ENCODE measurements at places on chromosomes 7 and 10. TPM values are rescaled to one million over a fixed set of nuclear protein-coding genes. Genes with fewer than 3 reads are reported as not detected.
A peak's percentile ranks its signal among the peaks of the same experiment; 100 is the strongest.

PLEKHS1 gene
- not detected for total RNA-seq

TDRD1 gene
- not detected for total RNA-seq

- DNase-seq: no peak
- peaks cover 27% of the 10 kb centered on the region for H3K4me1 ChIP-seq
- no peak overlapping the region for H3K4me3 ChIP-seq
Observed at GRCh38 chr7:36117203-36117840, 35.7 kb upstream of the EEPD1 start.

DNA sequence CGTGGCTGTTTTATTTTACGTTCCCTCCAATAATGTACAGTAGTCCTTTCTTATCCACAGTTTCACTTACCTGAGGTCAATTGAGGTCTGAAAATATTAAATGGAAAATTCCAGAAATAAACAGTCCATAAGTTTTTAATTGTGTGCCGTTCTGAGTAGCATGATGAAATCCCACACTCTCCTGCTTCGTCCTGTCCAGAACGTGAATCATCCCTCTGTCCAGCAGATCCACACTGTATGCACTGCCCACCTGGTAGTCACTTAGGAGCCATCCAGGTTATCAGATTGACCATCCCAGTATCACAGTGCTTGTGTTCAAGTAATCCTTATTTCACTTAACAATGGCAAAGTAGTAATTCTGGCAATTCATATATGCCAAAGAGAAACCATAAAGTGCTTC is 46.3 kb downstream of the STARD3NL start:
- H3K4me3 ChIP-seq: no peak overlapping the region
- no peak overlapping the region for H3K27ac ChIP-seq
- H3K27me3 ChIP-seq: no peaks in the 10 kb centered on the region
- no peak for DNase-seq
- peaks cover 6% of the 10 kb centered on the region for H3K36me3 ChIP-seq

- peaks cover 5% of the 10 kb centered on the region for H3K4me1 ChIP-seq
- DNase-seq: no peak
- peak overlapping the region; percentile 83 for H3K4me3 ChIP-seq
- H3K27me3 ChIP-seq: no peaks in the 10 kb centered on the region
- peaks cover 9% of the 10 kb centered on the region for H3K36me3 ChIP-seq
- peak overlapping the region; percentile 89 for H3K27ac ChIP-seq
Observed at GRCh38 chr7:151226560-151226874, 488 bp downstream of the ABCF2 start.

DNA sequence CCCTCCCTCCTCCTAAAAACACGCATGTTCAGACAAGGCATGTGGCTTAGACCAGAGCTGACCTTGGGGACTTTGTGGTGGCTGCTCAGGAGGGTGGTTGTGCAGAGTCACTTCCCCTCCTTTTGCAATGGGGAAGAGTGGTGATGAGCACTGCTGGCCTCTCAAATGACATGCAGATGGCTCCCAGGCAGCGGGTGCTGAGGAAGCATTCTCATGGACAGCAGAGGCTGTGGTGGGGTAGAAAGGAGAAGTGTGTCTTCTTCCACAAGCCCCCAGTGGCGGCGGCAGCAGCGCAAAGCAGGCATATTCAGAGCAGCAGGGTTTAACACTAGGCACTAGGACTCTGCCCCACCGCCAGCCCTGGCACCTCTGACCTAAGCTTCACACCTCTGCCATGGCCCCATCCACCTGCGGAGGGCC is 105.9 kb upstream of the ANLN start:
- no peak for DNase-seq
- no peaks in the 10 kb centered on the region for H3K27me3 ChIP-seq
- no peak overlapping the region for H3K27ac ChIP-seq
- no peak overlapping the region for H3K4me3 ChIP-seq
- no peaks in the 10 kb centered on the region for H3K36me3 ChIP-seq
- H3K4me1 ChIP-seq: peaks cover 11% of the 10 kb centered on the region

- no peaks in the 10 kb centered on the region for H3K4me1 ChIP-seq
- no peak for DNase-seq
- no peaks in the 10 kb centered on the region for H3K36me3 ChIP-seq
- no peak overlapping the region for H3K4me3 ChIP-seq
- no peaks in the 10 kb centered on the region for H3K27me3 ChIP-seq
Observed at GRCh38 chr10:96244354-96244753, 27.0 kb downstream of the BLNK start.

GRCh38 chr10:75461672-75462649 is 30.5 kb downstream of the LRMDA start:
- no peaks in the 10 kb centered on the region for H3K4me1 ChIP-seq
- DNase-seq: no peak

- peak; percentile 87 for DNase-seq
- no peak overlapping the region for H3K27ac ChIP-seq
- no peak overlapping the region for H3K4me3 ChIP-seq
- peaks cover 2% of the 10 kb centered on the region for H3K27me3 ChIP-seq
Observed at GRCh38 chr10:75612904-75613684, 181.7 kb downstream of the LRMDA start.

DNA sequence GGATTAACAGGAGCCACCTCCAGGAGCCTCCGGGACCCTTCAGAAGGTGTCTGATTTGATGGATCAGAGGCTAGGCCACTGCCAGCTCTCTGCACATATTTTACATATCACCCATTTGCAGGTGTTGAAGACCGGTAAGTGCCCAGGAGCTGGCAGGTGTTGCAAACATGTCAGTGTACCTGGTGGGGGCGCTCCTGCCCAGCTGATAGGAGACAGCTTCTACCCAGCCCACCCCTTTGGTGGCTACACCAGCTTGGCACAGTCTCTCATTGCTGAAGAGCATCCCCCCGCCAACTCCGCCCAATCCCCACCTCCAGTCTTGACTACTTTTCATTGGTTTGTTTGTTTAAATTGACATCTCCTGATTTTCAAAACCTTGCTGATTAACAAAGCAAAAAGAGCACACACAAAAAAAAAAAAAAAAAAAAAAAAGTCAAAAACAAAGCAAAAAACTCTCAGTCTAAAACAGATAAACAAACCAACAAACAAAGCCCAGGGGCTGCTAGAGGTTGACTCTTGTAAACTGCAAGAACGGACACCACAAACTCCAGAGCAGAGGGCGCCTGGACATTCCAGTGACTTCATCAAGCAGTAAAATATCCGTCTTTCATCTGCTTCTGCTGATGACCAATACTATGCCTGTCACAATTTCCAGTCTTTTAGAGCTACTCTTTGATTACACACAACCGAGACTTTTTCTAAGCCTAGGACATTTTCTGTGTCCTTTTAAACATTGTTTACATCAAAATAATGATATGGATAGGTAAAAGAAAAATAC is 275.3 kb downstream of the NRG3 start:
- no peaks in the 10 kb centered on the region for H3K4me1 ChIP-seq
- H3K4me3 ChIP-seq: no peak overlapping the region
- no peak overlapping the region for H3K27ac ChIP-seq

DNA sequence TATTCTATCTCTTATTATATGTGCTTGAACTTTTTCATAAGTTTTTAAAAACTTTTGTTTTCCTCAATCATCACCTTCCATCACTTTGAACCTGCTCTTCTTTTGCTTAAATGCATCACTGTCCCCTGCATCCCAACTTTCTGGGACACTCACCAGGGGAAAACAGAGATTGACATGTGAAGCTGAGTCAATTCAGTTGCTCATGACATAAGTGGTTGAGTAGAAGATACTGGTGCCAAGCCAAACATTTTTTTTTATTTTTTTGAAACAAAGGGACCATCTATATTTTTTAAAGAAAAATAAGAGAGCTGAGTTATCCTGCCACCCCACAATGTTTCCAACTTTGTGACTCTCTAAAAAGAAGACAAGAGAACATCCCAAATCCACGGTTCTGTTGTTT is 61.8 kb upstream of the AHR start:
- H3K27me3 ChIP-seq: no peaks in the 10 kb centered on the region
- H3K36me3 ChIP-seq: no peaks in the 10 kb centered on the region
- no peak overlapping the region for H3K4me3 ChIP-seq
- peak; percentile 56 for DNase-seq
- H3K27ac ChIP-seq: no peak overlapping the region

GRCh38 chr10:86295351-86295750 is 71.2 kb downstream of the GRID1 start:
- no peak overlapping the region for H3K4me3 ChIP-seq
- H3K27ac ChIP-seq: no peak overlapping the region
- H3K36me3 ChIP-seq: no peaks in the 10 kb centered on the region
- no peak for DNase-seq

DNA sequence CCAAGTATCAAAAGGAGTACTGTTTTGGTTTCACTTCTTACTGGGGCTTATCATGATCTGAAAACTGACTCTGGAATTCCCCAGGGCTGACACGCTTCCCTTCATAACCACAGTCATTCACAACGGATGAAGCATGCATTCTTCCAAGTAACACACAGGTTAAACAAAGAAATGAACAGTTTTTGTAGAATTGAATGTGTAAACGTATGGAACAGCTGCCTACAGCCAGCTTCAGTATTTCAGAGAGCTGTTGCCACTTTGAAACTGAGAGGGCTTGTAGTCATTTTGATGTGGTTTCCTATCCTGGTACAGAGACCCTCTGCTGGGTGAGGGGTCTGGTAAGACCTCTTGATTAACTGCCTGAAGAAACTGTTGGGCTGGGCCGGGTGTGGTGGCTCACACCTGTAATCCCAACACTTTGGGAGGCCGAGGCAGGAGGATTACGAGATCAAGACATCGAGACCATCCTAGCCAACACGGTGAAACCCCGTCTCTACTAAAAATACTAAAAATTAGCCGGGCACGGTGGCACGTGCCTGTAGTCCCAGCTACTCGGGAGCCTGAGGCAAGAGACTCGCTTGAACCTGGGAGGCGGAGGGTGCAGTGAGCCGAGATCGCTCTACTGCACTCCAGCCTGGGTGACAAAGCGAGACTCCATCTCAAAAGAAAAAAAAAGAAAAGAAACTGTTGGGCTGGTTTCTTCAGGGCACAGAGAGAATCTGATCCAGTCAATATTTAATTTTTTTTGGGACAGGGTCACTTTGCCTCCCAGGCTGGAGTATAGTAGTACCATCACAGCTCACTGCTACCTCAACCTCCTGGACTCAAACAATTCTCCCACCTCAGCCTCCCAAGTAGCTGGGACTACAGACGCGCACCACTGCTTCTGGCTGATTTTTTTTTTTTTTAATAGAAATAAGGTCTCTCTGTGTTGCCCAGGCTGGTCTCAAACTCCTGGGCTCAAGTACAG is 4.7 kb downstream of the NFE2L3 start:
- no peaks in the 10 kb centered on the region for H3K36me3 ChIP-seq
- peaks cover 5% of the 10 kb centered on the region for H3K4me1 ChIP-seq
- H3K27me3 ChIP-seq: peaks cover 3% of the 10 kb centered on the region
- peak overlapping the region; percentile 51 for H3K4me3 ChIP-seq

DNA sequence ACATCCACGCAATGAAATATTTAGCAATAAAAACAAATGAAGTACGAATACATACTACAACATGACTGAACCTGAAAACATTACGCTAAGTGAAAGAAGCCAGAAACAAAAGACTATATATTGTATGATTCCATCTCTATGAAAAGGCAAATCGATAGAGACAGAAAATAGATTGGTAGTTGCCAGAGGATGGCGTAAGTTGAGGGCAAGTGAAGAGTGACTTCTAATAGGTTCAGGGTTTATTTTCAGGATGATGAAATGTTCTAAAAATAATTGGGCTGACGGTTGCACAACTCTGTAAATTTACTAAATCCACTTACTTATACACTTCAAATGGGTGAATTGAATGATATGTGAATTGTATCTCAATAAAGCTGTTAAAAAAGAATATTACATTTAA is 39.5 kb upstream of the TECTB start:
- H3K27ac ChIP-seq: no peak overlapping the region
- DNase-seq: no peak
- H3K4me3 ChIP-seq: no peak overlapping the region
- no peaks in the 10 kb centered on the region for H3K27me3 ChIP-seq
- H3K36me3 ChIP-seq: no peaks in the 10 kb centered on the region

DNA sequence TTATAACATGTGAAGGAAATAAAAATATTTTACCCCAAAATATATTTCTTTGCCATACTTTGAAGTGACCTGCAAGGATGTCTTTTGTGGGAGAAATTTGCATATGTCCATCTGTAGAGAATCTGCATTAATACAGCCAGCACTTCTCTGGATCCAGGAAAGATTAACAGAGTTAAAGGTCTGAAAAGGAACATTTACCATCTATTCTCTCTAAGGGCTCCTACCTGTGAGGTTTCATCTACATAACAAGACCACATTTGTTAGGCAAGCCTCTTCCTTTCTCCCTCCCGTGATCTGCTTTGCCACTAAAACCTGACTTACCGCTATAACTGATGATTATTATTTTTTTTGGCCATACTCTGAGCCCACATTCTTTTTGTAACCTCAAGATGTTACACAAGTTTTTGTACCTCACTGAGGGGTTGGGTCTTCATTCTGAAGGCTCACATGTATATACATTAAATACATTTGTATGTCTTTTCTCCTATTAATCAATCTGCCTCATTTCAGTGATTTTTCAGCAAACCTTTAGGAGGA is 129.4 kb downstream of the AKR1D1 start:
- H3K27ac ChIP-seq: no peak overlapping the region
- H3K4me3 ChIP-seq: no peak overlapping the region
- DNase-seq: peak; percentile 34
- H3K4me1 ChIP-seq: no peaks in the 10 kb centered on the region

DNA sequence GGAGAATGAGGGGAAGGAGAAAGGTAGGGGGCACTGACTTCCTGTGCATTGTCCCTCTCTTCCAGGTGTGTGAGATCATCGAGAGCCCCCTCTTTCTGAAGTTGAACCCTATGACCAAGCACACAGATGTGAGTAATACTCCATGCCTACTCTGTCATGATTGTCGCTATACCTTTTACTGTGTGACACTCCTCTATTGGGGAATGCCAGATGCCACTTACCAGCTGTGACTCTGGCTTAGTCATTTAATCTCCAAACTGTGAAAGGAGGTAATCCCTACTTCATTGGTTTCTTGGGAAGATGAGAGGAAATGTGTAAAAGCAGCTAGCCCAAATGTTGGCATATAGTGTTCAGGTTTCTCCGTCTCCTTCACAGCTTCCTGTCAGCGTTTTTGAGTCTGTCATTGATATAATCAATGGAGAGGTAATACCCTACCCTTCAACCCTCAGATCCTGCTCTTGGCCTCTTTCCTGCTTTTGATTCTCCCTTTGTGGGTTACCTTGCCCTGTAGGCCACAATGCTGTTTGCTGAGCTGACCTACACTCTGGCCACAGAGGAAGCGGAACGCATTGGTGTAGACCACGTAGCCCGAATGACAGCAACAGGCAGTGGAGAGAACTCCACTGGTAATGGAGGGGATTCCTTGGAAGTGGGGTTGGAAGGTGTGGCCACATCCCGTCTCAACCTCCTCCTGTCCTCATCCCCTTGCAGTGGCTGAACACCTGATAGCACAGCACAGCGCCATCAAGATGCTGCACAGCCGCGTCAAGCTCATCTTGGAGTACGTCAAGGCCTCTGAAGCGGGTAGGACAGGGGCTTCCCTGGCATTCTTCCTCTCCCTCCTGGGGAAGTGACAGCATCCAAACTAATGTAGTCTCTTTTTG is 2.0 kb downstream of the COPS6 start:
- H3K27ac ChIP-seq: peak overlapping the region; percentile 34
- no peak overlapping the region for H3K4me3 ChIP-seq
- H3K4me1 ChIP-seq: peaks cover 27% of the 10 kb centered on the region
- DNase-seq: no peak
- H3K36me3 ChIP-seq: peaks cover 42% of the 10 kb centered on the region

GRCh38 chr7:8134089-8134733 is 127.8 kb downstream of the ICA1 start:
- no peak overlapping the region for H3K27ac ChIP-seq
- no peaks in the 10 kb centered on the region for H3K36me3 ChIP-seq
- DNase-seq: no peak

Data from fibroblast of lung (primary cell).